ENCODE measurements at places on chromosomes 1 and 21.

GRCh38 chr1:11211925-11212587, 22.9 kb downstream of the ANGPTL7 start:
- DNase-seq = no peak

DNA sequence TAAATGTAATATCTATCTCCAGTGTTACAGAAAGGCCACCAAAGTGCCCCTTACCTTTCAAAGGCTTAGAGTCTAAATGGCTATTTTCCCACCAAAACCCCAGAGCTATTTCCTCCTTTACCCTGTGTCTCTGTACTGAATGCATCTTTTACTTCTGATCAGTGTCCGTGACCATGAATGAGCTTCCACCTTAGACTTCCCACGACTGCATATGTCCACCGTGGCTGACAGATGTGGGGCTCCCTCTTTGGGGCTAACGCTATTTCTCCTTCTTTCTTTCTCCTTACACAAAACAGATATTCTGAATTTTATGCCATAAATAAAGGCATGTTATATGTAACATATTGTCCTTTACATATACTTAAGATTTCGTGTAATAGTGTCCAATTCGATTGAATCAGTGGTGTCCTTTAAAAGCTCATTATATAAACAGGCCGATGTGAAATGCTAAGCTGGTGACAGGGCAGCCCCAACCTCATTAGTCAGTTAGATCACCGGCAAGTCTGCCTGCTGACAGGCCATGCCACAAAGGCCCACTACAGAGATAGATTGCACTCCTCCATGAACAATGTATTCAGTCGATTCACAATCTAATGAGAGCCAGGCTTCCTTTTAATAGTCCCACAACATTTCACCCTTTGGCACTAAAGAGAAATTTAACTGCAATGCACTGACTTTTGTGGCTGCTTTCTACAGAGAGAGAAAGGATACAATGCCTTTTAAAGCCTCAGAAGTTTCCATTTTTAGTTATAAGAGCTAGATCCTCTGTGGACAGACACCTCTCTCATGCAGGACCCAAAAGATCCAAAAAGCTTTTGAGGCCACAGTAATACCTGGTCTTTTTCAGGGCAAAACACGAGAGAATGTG, 297.9 kb downstream of the PCP4 start:
- DNase-seq = no peak

- DNase-seq = no peak
Observed at GRCh38 chr1:220135755-220136154, 41.8 kb downstream of the IARS2 start.

DNA sequence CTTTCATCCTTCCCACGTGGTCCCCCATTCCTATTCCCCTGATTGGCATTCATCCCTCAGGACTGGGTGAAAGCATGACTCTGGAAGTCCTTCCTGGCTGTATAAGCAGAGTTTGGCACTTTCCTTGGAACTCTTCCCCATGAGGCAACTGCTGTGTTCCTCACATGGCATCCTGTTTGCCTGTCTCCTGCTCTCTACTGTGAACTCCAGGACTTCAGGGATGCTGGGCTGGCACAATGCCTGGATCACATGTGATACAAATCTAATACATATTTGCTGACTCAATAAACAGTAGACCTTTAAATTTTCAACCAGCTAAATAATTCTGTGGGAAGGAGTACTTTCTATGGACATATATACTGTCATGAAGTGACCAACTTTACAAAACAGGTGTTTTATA, 46.8 kb upstream of the EDEM3 start:
- DNase-seq = no peak

- no peak for DNase-seq
Observed at GRCh38 chr1:209010475-209011230, 572.9 kb upstream of the CAMK1G start.

GRCh38 chr1:29969576-29969975, 733.3 kb downstream of the PTPRU start:
- DNase-seq = no peak

DNA sequence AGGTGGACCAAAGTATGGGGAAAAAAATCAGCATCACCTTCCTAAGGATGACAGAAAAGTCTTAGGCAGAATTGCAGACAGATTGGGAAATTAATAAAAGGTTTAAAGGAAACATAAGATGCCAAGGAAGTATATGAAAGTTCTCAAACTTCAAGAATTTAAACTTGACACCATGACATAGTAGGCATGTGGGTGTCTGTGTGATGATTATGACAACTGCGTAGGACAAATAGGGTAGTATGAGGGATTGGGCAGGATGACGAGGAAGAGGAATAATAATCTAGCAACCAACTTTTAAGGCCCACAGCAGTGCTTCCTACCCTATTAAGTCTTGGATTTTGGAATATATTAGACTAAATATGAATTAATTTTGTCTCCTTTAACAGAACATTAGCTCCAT, 52.4 kb downstream of the HNRNPR start:
- no peak for DNase-seq

DNA sequence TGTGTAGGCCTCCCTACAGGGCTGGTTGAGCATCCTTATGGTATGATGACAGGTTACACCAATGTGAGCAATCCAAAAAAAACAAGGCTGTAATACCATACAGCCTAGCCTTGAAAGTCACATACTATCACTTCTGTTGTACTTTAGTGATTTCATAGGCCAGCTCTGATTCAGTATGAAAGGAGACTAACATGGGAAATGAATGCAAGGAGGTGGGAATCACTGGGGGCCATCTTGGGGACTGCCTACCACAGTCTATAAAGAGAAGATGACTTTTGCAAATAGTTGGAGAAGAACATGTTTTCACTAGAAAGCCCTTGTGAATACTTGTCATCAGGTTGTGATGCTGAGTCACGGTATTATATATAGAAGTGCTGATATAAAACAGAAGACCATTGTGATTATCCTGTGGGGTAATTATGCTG, 270.7 kb downstream of the S1PR1 start:
- DNase-seq = no peak

DNA sequence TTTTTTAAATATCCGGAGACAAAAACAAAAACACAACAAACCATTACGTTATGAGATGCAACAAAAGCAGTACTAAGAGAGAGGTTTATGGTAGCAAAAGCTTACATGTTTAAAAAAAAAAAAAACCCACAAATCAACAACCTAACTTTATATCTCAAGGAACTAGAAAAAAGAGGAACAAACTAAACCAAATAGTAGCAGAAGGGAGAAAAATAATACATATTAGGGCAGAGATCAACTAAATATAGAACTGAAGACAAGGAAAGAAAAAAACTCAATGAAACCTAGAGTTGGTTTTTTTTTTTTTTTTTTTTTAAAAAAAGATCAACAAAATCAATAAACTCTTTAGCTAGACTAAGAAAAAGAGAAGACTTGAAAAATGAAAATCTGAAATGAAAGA, 34.9 kb downstream of the ZNF644 start:
- no peak for DNase-seq

DNA sequence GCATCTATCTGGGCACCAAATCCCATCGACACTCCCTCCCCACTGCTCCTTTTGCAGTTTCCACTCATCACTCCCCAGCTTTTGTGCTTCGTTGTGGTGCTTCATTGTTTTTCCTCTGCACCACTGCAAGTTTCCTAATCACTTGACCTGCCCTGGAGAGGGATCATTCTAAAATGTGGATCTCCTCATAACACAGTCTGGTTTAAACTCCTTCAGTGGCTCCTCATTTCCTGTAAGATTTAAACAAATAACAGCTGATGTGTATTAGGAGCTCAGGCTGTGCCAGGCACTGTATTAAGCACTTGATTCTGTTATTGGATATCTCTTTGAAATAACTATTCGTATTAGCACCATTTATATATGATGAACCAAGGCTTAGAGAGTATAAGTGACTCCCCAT, 51.3 kb downstream of the MAP10 start:
- DNase-seq = no peak

DNA sequence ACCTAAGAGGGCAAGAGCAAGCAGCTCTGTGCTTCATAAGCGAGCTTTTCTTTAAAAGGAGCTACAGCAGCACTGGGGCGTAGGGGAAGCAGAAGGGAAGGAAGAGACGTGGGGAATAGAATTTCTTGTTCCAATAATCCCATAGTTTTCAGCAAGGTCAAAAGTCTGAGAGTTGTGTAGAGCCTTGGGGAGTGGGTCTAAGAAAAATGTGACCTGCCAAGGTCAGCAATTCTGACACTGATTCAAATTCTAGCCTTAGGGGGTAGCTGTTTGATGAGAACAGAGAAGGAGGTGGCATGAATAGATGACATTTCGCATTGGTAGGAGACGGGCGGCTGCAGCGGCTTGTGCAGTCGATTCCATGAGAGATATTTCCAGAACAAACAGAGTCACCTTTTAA, 22.4 kb downstream of the PRRX1 start:
- DNase-seq = no peak

- no peak for DNase-seq
Observed at GRCh38 chr1:36517011-36517771, 34.5 kb upstream of the CSF3R start.

DNA sequence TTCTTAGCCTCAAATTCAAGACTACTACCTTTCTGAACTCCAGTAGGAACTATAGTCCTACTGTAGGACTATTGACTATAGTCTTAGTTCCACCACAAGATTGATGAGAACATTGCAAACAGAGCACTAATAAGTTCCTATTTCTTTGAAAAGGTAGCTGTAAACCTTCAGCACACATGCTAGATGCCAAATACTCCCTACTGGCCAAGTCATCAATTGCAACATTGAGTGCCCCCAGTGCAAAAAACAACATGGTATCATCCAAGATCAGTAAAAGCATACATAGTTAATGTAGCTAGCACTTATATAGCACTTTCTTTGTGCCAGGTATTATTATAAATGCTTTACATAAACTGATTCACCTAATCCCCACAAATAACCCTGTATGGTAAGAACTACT, 99.8 kb downstream of the MRPL39 start:
- no peak for DNase-seq

- DNase-seq = peak; percentile 62
Observed at GRCh38 chr1:41673378-41673777, 188.9 kb upstream of the EDN2 start.

DNA sequence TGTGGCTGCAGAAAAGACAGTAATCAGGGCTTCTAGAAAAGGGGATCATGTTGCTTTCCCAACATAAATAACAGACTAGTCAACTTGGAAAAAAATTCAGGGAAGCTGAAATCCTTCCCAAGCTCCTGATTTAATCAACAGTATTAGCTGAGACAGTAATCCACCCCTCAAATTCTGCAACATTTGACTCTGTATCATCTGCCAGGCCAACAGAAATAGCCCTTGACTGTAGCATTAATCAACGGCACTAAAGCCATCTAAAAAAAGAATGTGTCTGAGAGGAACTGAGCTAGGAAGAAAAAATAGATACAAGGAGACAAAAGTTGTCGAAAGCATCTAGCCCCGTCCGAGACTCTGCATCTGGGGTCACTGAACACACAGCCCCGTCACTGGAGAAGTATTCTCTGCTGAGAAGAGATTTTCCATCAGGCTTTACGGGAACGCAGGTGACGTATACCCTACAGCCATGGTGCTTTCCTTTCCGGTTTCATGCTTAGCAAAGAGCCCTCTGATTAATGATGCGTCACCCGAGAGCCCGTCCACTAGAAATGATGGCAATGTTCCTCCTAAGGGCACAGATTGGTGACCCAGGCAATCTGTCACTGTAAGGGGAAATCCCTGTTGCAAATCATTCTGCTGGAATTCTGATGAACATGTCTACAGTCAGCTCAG, 42.1 kb upstream of the TP53BP2 start:
- DNase-seq = no peak

GRCh38 chr1:14923727-14924452, 229.7 kb upstream of the TMEM51 start:
- peak; percentile 74 for DNase-seq

DNA sequence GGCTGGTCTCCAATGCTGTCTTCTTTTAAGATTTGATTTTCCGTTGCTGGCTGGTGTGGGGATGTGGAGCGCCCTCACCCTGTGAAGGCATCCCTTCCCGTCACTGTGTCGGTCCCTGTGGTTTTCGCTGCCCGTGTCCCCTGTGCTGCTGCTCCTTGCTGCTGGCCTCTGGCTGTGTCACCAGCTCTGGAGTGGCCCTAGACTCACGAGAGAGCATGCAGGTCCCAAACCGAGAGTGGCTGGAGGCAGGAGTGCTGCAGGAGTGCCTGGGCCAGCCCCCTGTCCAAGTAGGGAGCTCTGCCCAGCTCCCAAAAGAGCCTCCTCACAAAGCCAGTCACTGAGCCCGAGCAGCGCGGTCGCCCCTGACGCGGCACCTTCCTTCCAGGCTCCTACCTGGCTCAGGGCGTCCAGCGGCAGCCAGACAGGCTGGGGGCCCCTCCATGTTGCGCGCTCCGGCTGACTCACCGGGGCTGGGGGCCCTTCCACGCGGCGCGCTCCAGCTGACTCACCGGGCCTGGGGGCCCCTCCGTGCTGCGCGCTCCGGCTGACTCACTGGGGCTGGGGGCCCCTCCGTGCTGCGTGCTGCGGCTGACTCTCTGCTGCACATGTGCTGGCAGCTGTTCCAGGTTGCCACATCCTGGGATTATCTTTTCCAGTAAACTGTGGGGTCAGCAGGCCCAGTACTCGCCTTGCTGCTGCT, 106.7 kb upstream of the COL6A1 start:
- DNase-seq = no peak

- DNase-seq = no peak
Observed at GRCh38 chr21:32889596-32889995, 118.0 kb upstream of the PAXBP1 start.

DNA sequence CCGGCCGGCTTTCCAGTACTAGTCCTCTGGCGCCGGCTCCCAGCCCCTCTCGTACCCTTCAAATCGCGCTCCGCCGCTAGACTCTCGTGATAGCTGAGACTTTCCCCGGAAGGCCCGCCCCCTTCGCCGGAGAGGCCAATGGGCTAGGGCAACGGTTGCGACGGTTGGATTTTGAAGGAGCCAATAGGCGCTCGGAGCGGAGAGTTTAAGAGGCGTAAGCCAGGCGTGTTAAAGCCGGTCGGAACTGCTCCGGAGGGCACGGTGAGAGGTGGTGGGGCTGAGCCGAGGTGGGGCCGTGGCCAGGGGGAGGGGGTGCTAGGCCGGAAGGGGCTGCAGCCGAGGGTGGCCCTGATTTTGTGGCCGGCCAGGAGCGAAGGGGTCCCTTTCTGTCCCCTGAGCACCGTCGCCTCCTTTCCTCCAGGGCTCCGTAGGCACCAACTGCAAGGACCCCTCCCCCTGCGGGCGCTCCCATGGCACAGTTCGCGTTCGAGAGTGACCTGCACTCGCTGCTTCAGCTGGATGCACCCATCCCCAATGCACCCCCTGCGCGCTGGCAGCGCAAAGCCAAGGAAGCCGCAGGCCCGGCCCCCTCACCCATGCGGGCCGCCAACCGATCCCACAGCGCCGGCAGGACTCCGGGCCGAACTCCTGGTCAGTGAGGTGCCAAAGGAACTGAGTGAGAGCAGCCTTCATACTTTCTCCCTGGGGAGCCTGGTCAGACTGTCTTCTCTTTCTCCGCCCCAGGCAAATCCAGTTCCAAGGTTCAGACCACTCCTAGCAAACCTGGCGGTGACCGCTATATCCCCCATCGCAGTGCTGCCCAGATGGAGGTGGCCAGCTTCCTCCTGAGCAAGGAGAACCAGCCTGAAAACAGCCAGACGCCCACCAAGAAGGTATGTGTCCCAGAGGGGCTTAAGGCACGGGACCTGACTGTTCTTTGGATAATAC, at the start of gene CDC20:
CDC20 (plus strand) TSS at position 236 of the 948 bp plus-strand sequence; CDS start at position 471, 235 bp downstream.
- DNase-seq = peak; percentile 97
